ENCODE measurements at places on chromosomes 1 and 21. TPM values are rescaled to one million over a fixed set of nuclear protein-coding genes. Genes with fewer than 3 reads are reported as not detected.

GRCh38 chr1:205588636-205589035 lies 43.2 kb downstream of the ELK4 start:
- DNase-seq: no peak

DNA sequence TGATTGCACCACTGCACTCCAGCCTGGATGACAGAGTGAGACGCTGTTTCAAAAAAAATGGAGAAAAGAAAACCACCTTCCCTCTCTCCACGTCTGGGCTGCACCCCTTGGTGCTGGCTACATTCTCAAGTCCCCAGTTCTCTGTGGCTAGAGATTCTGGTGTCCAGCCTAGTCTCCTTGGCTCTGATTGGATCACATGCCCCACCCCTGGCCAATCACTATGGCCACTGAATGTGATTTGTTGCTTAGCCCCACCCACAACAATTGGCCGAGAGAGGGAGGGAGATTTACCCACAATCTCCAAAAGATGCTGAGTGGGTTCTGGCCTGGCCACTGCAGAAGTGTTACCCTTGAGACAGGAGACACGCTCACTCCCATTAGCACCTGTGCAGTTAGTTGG lies 39.4 kb downstream of the FHAD1 start:
- DNase-seq: no peak

GRCh38 chr21:20698585-20698984 lies 299.6 kb upstream of the NCAM2 start:
- DNase-seq: no peak

- DNase-seq: no peak
These were observed 40.1 kb downstream of the IGFN1 start for GRCh38 chr1:201230676-201231075.

- no peak for DNase-seq
These were observed 55.7 kb downstream of the NID1 start for GRCh38 chr1:236009191-236009590.

DNA sequence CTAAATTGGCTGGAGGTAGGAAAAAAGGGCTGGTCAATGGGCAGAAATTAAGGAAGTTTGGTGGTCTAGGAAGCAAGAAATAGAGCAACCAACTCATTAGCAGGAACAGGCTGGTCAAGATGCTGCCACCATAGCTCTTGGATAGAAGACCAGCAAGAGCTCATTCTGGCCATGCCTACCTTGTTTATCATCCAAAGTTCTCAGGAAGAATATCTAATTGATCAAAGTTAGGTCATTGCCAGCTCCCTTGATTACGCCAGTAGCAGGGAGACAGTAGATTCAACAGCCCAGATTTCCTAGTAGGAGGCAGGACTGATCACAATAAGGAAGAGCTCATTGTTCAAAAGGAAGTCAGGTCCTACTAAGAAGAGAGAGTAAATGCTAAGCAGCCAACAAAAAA lies 370.2 kb downstream of the GPATCH2 start:
- no peak for DNase-seq

GRCh38 chr1:162040001-162040400 lies 16.3 kb upstream of the OLFML2B start:
- DNase-seq: no peak

DNA sequence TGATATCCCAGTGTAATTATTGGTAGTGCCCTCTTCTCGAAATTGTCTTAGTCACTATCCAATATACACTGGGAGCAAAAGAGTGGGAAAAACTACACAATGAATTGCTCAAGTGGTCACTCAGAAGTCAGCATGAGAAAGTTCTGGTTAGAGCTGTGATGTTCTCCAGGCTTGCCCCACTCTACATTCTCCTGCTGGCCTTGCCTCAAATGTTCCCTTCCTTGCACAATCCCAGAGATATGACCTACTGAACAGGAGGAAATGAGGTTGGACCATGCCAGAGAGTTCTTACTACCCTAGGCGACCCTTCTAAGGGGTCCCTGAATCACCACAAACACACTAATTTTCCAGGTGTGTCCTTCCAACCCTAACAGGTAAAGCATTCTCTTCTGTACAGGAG lies 40.8 kb downstream of the GLUL start:
- DNase-seq: no peak

DNA sequence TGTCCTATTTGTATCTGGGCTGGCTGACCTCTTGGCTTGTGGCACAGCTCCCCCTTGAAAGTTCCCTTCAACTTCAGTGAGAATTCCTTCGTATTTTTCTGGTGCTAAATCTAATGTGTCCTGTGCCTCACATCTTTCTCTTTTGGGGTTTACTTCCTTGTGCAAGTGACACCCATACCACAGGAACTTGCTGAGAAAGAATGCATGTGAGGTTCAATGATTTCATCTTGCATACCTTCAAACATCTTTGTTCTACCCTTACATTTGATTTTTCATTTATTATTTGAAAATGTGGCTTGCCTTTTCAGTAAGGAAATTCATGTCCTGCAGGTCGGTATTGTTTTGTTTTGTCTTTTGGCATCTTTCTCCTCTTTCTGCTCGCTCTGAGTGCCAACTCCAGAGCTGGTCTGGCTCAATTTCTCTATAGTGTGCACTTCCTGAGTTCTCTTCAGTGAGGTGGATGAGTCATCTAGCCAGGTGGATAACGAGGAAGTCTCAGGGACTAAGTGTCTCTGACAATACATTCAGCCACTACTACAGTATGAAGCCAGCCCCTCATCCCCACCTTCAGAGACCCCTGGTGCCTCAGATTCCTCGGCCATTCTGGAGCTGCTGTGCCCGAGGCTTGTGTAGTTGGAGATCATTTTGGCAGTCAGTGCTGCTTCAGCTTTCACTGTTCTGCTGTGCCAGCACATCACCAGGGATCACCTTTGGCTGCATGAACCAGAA lies 59.5 kb downstream of the RIPK4 start:
- no peak for DNase-seq

DNA sequence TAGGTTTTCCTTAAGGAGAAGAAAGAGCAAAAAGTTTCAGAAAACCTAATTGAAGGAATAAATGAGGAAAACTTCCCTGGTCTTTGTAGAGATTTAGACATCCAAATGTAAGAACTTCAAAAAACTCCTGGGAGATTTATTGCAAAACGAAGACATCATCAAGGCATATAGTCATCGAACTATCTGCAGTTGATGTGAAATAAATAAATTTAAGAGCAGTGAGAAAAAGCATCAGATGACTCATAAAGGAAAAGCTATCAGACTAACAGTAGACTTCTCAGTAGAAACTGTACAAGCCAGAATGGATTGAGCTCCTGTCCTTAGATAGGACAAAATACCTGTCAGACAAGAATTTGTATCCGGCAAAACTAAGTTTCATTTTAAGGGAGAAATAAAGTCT lies 569.4 kb upstream of the ADAMTS5 start:
- DNase-seq: no peak

- no peak for DNase-seq
These were observed 29.9 kb upstream of the SLC44A3 start for GRCh38 chr1:94790246-94790645.

GRCh38 chr1:219427403-219427802 lies 185.5 kb downstream of the ZC3H11B start:
- no peak for DNase-seq

- DNase-seq: no peak
These were observed 6.3 kb downstream of the KLHL21 start for GRCh38 chr1:6596351-6596750.

GRCh38 chr1:225855503-225856300 lies 26.5 kb downstream of the TMEM63A start:
- no peak for DNase-seq

DNA sequence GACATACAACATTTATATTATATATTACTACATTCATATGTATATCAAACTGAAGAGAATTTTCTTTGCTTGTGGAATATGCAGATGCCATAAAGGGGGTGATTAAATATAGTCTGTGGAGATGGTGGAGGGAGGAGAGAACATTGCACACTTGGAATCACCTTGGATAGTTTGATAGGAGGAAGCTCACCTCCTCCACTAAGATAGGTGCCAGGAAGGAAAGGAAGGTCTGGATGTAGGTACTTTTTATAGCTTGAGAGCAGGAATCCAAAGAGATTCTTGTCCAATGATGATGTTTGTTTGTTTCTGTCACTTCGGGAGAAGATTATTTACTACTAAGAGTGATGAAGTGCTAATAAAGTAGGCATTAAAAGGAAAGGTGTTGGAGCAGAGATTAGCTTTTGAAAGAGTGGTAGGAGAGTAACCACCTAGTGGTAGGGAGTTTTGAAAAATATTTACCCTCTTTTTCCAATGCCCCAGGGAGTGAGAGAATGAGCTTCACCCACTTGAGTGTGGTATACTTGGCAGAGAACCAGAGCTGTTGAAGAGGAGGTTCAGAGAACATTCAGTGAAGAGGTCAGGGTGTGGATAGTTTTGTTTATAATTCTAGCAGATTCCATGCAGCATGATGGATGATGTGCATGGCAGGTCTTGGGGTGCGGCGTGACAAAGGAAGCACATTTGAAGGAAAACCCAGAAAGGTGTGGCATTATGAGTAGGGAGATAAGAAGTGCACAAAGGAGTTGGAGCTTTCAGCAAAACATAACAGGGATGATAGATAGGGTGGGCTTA lies 145.0 kb downstream of the PATJ start:
- DNase-seq: no peak

DNA sequence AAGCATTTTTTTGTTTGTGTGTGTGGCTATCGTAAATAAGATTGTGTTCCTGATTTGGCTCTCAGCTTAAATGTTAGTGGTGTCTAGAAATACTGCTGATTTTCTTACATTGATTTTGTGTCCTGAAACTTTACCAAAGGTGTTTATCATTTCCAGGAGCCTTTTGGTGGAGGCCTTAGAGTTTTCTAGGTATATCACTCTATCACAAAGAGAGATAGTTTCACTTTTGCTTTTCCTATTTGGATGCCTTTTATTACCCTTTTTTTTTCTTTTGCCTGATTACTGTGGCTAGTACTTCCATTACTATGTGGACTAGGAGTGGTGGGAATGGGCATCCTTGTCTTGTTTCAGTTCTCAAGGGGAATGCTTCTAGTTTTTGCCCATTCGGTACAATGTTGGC lies 109.6 kb downstream of the S1PR1 start:
- DNase-seq: no peak

DNA sequence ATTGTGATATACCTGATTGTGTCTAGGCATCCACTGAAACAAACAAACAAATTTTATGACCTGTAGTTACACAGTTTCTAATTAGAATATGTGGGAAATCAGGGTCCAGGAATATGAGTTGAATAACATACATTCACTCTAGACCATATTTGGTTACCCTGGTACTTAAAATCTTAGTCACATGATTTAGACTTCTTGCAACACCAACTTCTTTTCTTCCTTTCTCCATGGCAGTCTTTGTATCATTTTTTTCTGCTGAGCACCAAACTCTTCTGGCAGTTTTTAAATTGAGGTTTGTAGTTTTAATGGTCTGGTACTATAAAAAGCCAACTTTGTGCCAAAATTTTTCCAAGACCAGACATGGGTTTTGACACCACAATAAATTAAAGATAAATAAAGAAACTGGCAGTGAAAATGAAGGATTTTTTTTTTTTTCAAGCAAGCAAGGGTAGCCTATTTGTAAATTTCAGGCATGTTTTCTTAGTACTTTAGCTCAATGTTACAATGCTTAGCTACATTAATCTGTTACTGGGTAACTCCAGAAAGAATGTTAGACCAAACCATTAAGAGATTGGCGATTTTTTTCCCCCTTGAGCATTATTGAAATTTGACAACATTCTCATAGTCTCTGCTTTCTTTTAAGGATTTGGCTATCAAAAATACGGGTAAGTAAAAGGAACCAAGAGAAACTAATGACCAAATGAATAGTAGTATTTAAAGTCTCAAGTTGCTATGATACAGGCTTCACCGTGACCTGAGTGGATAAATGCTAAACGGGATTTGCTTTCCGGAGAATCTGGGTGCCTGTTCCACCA lies 108.5 kb downstream of the NFIA start:
- DNase-seq: no peak

DNA sequence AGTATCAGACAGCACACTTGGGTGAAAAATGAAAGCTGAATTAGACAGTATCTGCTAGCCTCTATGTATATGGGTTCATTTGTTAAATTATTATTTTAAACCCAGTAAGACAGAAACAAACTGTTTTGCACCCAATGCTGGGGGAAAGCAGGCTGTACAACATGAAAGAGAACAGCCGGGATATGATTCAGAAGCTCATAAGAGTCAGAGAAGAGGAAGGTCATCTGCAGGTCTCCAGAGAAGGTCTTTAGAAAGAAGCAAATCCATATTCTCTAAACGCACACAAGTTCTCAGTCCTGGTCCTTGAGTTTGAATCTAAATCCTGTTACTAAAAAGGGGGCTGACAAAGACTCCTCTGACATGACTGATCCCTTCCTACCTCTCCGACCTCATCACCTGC lies 155.1 kb downstream of the SIPA1L2 start:
- DNase-seq: no peak

- DNase-seq: no peak
These were observed 122.1 kb upstream of the IFFO2 start for GRCh38 chr1:19078536-19078935.

- DNase-seq: no peak
These were observed 124.3 kb downstream of the PBX1 start for GRCh38 chr1:164683235-164683634.

DNA sequence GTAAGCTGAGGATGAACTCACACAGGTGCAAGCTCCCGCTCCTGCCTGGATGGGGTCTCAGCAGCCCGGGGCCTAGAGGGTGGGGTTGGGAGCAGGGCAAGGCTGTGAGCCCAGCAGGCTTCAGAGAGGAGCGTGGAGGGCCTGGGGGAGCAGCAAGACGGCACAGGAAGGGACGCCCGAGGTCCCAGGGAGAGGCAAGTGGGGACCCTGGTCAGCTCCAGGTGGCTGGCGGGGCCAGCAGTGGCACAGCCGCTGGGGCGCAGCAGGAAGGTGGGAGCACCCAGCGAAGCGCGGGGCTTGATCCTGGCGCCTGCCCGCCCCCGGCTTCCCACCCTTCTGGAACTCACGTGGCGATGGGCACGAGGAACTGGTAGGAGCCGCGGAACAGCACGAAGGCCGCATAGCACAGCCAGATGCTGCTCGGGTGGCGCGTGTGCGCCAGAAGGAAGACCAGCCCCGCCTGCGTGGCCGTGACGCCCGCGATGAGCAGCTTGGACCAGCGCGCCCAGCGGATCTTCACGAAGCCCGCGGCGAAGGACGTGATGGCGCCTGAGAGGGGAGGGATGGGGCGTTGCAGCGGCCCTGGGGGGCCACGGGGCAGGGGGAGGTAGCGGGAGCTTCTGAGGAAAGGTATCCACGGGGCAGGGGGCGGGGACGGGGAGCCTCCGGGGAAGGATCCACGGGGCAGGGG lies 11.7 kb downstream of the SLC19A1 start:
- peak; percentile 13 for DNase-seq

CCDC27 gene
- total RNA-seq: not detected

S100A12 gene
- total RNA-seq: 12.9 TPM

FAM72B gene
- 0.38 TPM for total RNA-seq

TMEM69 gene
- 28.5 TPM for total RNA-seq

FMO3 gene
- total RNA-seq: 0.80 TPM

S100A14 gene
- 1.7 TPM for total RNA-seq
